Upper lobe of right lung (tissue), 1 donor: ENCODE measurements at places on chromosomes 12 and 14.

DNA sequence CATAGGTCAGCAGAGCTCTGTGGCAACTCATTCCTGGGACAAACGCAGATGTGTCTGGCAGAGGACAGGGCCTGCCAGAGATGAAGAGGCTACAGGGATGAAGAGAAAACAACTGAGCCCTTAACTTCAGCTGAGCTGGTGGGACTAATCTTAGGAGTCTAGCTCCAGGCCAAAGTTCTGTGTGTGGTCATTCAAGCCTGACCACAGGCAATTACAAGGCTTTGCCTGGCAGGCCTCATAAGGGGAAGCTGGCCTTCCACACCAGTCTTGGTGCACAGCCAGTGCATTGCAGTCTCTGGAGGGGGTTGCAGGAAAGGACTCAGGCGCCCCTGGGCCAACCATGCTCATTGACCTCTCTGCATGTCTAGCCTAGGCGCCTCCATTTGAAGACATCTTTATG lies 127.6 kb upstream of the DAAM1 start:
- DNase-seq = no peak

- no peak for DNase-seq
Observed at GRCh38 chr14:92519246-92520101, 5.9 kb downstream of the RIN3 start.

GRCh38 chr14:75153295-75153694 lies 23.1 kb downstream of the TMED10 start:
- no peak for DNase-seq

- DNase-seq = no peak
Observed at GRCh38 chr12:78797196-78797931, 67.2 kb upstream of the SYT1 start.

DNA sequence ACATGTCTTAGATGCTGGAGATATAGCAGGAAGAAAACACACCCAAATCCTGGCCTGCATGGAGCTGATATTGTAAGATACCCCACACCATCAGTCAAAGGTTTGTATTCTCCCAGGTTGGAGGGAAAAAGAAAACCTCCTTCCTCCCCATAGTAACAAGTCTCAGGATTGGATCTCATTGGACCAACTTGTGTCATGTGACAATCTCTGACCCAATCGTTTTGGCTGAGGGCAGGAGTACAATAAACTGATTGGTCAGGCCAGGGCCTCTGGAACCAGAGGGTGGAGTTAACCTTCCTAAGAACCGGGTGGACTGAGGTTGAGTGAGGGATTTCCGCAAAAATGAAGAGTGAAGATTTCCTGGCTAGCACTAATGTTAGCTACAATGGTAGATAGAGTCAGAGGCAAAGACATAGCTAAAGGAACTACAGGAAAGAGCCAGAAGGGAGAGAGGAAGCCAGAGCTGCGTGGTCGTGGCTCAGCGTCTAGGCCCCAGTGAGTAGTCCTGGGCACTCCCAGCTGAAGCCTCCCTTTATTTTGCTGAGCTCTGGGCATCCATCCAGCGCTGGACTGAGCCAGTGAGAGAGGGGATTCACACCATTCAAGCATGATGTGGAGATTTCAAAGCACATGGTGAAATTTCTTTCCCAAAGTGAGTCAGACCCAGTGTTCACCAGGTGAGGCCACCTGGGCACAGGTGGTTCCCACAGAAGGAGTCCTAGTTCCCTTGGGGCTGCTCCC lies 219.9 kb downstream of the AACS start:
- DNase-seq = no peak

GRCh38 chr12:46024099-46024498 lies 33.7 kb upstream of the SCAF11 start:
- no peak for DNase-seq

- DNase-seq = no peak
Observed at GRCh38 chr12:33676866-33677265, 237.2 kb upstream of the SYT10 start.

DNA sequence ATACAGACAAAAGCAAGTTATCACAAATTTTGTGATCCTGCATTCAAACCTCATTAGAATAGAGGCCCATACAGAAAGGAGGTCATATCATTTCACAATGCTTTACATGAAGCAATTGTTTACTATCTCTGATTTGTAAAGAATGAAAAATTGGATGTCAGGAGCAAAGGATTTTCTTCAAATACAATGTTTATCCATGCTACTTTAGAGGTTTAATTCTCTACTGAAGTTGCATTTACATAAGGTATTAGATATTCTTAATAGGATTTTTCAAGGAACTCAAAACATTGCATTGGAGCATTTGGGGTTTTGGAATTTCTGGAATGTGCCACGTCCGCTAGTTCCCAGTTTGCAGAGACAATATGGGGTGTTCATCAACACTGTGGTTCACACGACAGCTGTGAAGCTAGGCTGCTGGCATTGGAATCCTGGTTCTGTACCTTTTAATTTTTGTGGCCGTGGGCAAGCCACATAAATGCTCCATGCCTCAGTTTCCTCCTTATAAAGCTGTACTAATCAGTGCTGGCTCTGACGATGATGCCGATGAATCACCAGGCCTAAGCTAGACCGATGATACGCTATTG lies 174.8 kb downstream of the APAF1 start:
- DNase-seq = no peak

DNA sequence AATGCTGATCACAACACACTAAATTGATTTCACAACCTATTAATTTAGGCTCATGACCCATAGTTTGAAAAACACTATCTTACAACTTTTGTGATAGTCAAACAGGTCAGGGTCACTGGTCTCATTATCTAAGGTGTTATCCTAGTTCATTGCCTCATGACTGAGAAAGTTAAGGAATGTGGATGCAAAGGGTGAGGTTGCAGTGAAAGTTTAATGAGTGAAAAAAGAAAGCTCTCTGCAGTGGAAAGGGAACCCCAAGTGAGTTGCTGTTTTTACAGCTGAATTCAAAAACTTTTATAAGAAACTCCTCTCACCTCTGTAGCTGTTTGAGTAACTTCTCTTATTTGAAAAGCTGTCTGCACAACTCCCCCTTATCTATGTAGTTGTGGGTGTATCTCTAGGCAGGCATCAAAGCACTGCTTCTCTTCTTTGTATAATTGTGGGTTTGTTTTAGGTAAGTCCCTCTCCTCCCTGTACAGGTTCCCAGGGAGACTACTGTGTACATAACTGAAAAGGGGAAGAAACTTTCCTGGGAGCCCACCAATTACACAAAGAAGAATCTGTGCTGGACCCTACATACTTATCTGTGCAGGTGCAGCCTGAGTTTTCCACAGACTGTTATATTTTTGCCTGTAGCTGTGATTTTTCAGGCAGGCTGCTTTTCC lies 18.9 kb downstream of the DNAL1 start:
- DNase-seq = no peak
